ENCODE measurements at places on chromosomes 11 and 22. TPM values are rescaled to one million over a fixed set of nuclear protein-coding genes. Genes with fewer than 3 reads are reported as not detected.

The MTCH2 gene
- 201 TPM for polyA plus RNA-seq

The BCO2 gene
- polyA plus RNA-seq, result 6.9 TPM

The PANX3 gene
- not detected for polyA plus RNA-seq

The MISFA gene
- 6.6 TPM for polyA plus RNA-seq

The TPBGL gene
- 0.13 TPM for polyA plus RNA-seq

The MRGPRX3 gene
- not detected for polyA plus RNA-seq

The PDGFD gene
- 5.3 TPM for polyA plus RNA-seq

The OR4C13 gene
- polyA plus RNA-seq, result not detected

The KCNJ4 gene
- polyA plus RNA-seq, result not detected

The C11orf52 gene
- polyA plus RNA-seq, result 103 TPM
